Chondrocyte (in vitro differentiated cells): ENCODE measurements at places on chromosomes 1 and 21. TPM values are rescaled to one million over a fixed set of nuclear protein-coding genes. Genes with fewer than 3 reads are reported as not detected.

PDZK1IP1 gene
- not detected in 3 replicates for total RNA-seq

FCRL1 gene
- not detected in 3 replicates for total RNA-seq

KIF21B gene
- 1.1 to 2.6 TPM (median 2.6 TPM) in 3 replicates for total RNA-seq

GRCh38 chr1:6009120-6010040 is 17.2 kb upstream of the NPHP4 start:
- H3K27me3 ChIP-seq = peaks cover 4% of the 10 kb centered on the region
- no peak overlapping the region for H3K27ac ChIP-seq
- H3K4me1 ChIP-seq = no peaks in the 10 kb centered on the region
- H3K36me3 ChIP-seq = no peaks in the 10 kb centered on the region
- DNase-seq = peak; percentile 83

DNA sequence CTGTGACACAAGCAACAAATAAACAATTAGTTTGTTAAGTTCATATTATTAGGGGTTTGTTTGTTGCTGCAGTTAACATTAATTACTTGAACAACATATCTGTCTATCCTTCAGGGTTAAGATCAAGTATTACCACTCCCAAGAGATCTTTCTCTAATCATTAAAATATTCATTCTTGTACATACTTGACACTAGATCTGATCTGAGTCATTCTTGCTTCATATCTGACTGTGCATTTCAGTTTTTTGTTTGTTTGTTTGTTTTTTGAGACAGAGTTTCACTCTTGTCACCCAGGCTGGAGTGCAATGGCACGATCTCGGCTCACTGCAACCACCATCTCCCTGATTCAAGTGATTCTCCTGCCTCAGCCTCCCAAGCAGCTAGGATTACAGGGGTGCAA is 613.3 kb upstream of the PLXNA2 start:
- H3K36me3 ChIP-seq = peaks cover 2% of the 10 kb centered on the region
- no peak overlapping the region for H3K27ac ChIP-seq
- DNase-seq = no peak
- peaks cover 31% of the 10 kb centered on the region for H3K27me3 ChIP-seq
- H3K4me3 ChIP-seq = no peak overlapping the region
- no peaks in the 10 kb centered on the region for H3K4me1 ChIP-seq
